ELF-1 (cell line): ENCODE measurements at places on chromosomes 1 and 21.

GRCh38 chr1:93576746-93577145 is 104.9 kb downstream of the BCAR3 start:
- no peak for DNase-seq

- no peak for DNase-seq
Observed at GRCh38 chr21:32312326-32312725, 13.7 kb downstream of the MRAP start.

- DNase-seq: peak; percentile 57
Observed at GRCh38 chr1:9476790-9477463, 62.3 kb upstream of the SLC25A33 start.

DNA sequence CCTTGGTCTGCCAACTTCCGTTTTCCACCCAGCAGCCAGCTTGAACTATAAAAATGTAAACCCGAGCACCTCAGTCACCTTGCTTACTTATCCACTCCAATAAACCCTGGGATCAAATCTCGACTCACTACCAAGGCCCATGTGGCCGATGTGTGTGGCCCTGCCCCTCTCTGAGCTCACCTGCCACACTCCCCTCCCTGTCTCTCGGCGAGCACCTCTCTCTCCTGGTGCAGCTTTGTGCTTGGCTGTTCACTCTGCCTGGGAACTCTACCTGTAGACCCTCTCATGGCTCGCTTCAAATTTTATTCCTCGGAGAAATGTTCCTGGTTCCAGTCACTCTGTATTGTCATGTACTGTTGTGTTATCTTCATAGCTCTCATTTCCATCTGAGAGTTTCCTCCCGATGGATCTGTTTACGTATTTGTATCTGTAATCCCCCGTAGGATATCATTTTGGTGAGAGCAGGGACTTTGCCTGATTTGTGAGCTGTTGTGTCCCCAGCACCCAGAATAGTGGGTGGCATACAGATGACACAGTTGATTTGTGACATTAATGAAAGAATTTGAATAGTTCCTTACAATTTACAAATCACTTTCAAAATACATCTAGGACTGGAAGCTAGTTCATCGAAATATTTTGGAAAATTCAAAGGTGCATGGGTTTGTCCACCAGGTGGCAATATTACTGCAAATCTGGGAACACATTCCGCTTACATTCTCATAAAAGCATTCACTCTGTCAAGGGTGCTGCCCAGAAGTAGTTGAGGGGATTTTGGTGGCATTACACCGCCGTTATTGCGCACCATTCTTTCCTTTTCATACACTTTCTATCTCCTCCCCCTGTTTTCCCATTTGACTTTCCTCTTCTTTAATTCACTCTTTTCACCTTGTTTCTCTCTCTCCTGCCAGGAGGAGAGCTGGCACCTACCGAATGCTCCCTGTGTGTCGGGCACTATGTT is 95.3 kb downstream of the ABCA4 start:
- peak; percentile 45 for DNase-seq

DNA sequence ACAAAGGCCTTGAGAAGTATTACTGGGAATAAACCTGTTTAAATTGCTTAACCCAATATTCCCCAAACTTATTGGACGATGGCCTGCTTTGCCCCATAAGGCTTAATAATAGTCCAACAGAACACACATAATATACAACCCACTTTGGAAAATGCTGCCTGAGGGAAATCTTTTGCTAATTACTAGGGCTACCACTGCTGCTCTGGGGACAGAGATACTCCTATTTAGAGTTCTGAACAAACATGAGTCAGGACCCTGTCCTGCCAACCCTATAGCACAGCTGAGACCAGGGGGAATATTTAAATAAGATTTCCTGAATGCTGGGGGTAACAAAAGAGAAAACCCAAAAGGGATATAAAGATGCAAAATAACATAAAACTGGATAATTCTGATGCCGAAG is 139.1 kb downstream of the BRINP2 start:
- no peak for DNase-seq

GRCh38 chr1:60872426-60873054 is 209.8 kb upstream of the NFIA start:
- DNase-seq: no peak
